Stromal cell of bone marrow (primary cell): ENCODE measurements at places on chromosomes 2 and 18.

DNA sequence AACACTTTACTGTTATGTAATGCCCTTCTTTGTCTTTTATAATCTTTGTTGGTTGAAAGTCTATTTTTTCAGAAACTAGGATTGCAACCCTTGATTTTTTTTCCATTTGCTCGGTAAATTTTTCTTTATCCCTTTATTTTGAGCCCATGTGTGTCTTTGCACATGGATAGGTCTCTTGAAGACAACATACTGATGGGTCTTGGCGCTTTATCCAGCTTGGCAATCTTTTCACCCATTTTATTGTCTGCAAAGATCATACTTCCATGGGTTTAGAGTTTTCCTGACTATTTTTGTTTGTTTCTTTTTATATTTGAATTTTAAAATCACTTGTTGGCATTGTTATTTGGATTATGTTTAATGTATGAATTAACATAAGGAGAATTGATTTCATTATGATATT, 27.0 kb downstream of the ACOXL start:
- DNase-seq = no peak

DNA sequence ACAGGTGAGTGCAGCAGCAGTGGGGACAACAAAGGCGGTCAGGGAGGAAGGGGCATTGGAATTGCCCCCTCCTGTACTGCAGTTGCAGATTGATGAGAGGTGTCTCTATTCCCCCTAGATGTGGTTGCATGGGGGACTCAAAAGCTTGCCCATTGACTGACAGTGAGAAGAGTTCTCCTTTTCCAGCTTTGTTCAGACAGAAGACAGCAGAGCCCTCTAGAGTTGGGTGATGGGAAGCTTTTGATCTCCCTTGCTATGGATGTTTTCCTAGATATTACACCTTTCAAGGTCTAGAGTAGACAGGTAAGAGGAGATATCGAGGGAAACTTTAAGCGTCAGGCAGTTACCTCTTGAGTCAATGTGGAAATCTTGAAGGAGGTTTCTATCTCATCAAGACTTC, 2.9 kb downstream of the PROKR1 start:
- no peak for DNase-seq

- no peak for DNase-seq
These were observed 54.4 kb downstream of the AOX1 start for GRCh38 chr2:200640176-200640575.

DNA sequence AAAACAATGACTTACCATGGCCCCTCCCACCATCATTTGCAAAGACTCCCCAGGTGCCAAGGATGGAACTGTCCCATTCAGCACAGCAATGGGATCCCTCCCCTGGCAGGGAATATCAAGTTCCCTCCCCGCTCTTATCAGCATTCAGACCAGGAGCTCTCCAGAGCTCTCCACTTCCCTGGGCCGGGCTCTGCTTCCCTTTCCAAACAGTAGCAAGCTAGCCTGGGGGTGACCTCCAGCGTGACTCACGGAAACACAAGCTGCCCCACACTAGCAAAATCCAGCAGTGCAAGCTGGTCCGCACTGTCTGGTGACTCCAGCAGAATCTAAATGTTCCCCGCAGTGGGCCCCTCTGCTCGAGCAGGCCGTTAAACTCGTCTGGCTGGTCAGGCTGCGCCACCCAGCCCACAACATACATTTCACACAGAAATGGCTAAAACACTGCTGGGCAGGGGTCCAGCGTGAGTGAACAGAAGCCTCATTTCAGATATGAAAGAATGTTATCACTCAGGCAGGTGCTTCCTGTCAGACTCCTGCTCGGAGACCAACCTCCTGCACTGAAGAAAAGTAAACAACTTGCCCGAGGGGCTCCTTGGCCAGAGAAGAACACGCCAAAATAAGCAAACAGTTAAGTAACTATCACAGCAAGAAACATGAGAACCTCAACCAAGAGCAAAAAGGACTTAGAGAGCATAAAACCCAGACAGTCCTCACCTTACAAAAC, 33.9 kb downstream of the STAT1 start:
- no peak for DNase-seq

GRCh38 chr2:70340761-70341476, 39.1 kb upstream of the FAM136A start:
- DNase-seq = no peak

DNA sequence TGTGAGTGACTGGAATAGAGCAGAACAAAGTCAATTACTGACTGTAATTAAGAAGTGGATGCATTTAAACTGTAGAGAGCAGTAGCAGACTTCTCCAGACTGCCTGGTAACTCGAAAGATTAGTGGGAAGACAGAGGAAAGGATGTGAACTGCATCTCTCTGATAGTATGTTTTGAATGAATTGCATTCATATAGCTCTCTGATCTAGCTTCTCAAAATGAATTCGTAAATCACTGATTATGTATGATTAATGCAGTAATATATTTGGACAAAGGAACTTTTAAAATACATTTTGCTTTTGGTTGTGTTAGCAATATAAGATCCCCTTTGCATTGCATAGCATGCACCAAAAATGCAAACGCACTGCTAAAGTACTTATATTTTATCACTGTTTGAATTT, 304.0 kb downstream of the ARHGAP15 start:
- DNase-seq = no peak

DNA sequence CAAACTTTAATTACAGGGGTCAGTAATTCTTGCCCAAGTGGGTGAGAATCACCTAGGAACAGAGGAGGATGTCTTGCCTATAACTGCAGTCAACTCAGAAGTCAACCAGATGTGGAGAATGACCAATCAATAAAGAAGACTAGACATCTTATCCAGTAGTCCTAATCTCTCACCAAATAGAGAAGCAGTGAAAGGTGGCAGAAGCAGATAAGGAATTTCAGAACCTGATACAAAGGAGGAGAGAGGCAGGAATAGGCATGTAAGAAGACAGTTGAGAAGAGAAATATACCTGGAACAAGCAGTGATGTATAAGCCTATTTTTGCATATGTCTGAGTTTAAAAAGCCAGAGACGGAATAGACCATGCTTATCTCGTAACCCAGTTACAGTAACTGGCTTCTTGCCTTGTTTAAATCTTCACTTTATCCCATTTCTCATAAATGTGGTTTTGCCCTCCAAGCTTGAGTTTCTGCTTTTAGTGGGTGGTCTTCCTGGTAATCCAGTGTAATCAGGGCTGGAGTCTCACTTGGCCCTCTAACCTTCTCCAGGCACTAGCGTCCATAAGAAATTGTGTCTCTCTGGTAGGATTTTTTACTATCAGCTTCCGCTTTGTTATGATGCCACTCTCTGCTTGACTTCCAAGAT, 401.0 kb downstream of the SUCLG1 start:
- DNase-seq = no peak

- DNase-seq = no peak
These were observed 3.2 kb downstream of the FARSB start for GRCh38 chr2:222652491-222653255.

GRCh38 chr2:208488686-208489564, 82.3 kb downstream of the PTH2R start:
- no peak for DNase-seq

- DNase-seq = no peak
These were observed 44.5 kb downstream of the LRATD1 start for GRCh38 chr2:14677039-14677438.

DNA sequence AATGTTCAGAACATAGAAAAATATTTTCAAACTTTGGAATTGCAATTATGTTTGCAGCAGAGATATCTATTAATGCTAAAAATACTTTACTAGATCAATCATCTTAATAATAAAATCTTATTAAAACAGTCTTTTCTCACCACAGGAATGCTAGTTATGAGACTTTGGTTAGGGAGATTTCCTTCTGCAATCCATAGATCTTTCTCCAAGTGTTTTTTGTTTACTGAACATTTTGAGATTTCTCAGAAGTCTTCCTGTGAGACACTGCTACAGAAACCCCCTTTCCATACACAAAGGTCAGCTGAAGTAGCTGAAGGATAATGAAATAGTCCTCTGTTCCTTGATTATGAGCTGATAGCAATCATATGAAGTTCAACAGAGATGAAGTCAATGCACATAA, 59.4 kb upstream of the RAPH1 start:
- DNase-seq = no peak

- DNase-seq = no peak
These were observed 122.7 kb downstream of the LAMA1 start for GRCh38 chr18:6994771-6995430.

GRCh38 chr2:136117909-136118818, at the start of gene CXCR4:
CXCR4 (minus strand) TSS chr2:136118149; CDS start chr2:136118060, 89 bp downstream.
- DNase-seq = no peak

- no peak for DNase-seq
These were observed 59.9 kb upstream of the CYRIA start for GRCh38 chr2:16725549-16725948.

DNA sequence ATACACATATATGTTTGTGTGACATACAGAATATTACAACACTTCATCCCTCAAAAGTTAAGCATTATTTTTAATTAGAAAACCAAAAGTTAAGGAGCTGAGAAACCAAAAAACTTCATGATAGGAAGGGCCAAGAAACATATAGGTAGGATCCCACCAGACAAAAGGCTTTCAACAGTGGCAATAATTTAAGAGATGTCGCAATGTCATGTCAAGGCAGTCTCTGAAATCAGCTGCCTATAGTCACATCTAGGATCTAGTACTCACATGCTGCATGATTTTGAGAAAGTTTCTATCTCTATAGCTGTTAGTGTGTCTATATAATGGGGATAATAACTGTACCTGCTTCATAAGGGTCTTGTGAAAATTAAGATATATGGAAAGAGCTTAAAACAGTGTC, 72.7 kb downstream of the SPIRE1 start:
- DNase-seq = no peak

GRCh38 chr2:5520463-5520972, 171.7 kb upstream of the SOX11 start:
- DNase-seq = peak; percentile 22
